Body of pancreas (tissue), 4 donors: ENCODE measurements at places on chromosomes 11 and 22. TPM values are rescaled to one million over a fixed set of nuclear protein-coding genes. Genes with fewer than 3 reads are reported as not detected.

- DNase-seq: no peak
Measured at GRCh38 chr22:30002861-30003486, 77.3 kb upstream of the HORMAD2 start.

DNA sequence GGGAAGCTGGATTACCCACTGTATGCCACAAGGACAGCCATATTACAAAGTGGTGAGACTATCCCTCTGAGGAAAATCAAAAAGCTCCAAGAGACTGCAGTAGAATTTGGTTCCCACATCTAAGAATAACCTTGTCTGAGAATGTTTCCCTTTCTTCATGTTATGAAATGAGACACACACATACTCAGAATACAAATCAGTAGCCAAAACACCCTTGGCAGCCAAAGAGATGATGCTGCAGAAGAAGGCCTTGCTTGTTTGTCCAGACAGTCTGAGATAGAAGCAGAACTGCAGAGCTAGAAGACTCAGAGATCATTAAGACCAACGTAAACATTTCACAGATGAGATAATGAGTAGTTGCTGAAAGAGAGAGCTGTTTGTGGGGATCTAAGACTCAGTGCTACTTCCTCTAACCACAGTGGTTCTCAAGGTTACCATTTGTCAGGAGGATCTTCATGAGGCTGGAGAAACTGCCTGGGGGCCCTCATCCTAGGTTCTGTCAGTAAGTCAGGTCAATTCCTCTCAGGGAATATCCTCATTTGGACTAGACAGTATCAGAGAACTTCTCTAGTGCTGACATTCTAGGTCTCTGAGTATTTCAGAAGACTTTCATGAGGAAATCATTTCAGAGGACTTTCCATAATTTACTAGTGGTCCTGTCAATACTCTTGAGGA lies 38.9 kb downstream of the RELT start:
- no peak for DNase-seq

GRCh38 chr22:45166932-45167331 lies 3.2 kb downstream of the NUP50 start:
- DNase-seq: no peak

DNA sequence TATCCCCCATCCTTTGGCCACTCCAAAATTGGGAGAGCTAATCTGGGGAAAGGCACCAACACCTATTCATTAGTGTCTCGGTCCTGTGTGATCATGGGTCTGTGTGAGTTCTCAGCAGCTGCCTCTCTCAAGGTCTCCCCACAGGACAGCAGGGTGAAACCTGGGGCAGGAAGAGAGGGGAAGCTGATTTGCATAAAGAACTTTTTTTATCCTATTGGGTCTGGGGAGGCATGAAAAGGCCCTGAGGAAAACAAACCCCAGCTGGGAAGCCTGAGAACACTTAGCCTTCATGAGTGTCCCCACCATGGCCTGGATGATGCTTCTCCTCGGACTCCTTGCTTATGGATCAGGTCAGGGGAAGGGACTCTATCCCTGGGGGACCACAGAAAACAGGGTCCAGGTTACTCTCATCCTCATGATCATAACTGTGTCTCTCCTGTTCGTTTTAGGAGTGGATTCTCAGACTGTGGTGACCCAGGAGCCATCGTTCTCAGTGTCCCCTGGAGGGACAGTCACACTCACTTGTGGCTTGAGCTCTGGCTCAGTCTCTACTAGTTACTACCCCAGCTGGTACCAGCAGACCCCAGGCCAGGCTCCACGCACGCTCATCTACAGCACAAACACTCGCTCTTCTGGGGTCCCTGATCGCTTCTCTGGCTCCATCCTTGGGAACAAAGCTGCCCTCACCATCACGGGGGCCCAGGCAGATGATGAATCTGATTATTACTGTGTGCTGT lies 116.0 kb upstream of the TOP3B start:
- DNase-seq: no peak

DNA sequence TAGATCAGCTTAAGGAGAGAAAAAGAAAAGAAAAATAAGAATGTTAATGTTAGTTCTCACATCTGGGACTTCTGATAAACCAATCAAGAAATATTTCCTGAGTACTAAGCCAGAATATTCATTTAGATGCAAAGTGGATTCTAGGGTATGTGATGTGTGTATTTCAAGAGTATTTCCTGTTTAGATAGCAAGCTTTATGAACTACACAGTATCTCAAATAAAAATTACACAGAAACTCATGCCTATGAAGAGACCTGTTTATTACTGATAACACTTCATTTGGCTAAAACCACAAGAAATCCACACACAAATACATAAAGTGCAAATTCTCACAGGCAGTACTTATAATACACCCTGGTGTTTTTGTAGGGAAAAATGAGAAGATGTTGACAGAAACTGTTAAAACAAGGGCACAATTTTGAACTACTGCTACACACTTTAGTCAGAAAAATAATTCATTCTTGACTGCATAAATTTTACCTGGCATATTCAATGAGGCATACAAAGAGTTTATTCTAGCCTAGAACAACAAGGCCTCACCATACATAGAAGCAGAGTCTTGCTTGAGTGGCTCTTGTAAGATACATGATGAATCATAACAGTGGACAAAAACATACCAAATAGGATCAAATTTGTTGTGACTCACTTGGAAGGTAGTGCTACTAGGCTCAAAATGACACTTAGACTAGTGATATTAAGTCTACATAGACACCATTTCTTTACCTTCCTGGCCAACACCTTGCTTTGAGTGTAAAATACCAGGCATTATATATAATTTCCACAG lies 18.8 kb upstream of the P4HA3 start:
- no peak for DNase-seq

GRCh38 chr11:88174709-88175568 lies at the start of gene RAB38:
Gene RAB38, minus strand, starts transcription at chr11:88175443. Its CDS starts 59 bp downstream, at chr11:88175384.
- peak; percentile 68 for DNase-seq

- DNase-seq: no peak
Measured at GRCh38 chr11:11074686-11075335, 217.0 kb upstream of the ZBED5 start.

- DNase-seq: no peak
Measured at GRCh38 chr22:28394513-28395110, 285.0 kb downstream of the TTC28 start.

- no peak for DNase-seq
Measured at GRCh38 chr11:10914050-10914449, 56.2 kb upstream of the ZBED5 start.

DNA sequence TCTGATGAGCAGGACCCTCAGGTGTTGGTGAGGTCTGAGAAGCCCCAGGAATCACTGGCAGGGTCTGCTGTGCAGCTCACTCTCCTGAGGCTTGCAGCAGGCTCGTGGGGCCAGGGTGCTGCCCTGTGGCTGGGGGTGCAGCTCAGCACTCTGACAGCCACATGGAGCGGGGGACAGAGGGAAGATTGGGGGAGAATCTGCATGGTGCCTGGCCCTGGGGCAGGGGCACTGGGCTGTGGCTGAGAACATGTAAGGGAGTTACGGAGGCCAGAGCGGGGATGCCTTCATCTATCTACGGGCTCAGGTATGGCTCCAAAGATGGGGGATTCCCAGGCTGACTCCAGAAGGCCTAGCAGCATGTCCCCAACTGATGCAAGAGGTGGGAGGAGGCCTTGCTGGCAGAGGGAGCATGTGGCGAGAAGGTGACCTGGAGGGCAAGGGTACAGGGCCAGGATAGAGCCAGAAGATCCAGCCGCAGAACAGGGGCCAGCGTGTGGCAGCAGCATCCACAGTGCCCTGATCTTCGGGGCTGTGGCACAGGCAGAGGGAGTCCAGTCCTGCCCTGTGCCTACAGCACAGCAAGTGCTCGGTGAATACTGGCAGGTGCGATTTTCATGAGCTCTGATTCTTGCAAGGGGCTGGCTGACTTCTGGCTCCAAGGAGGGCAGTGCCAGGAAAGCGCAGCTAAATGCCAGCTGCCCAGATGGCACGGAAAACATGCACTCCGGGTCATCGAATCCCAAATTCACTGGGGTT lies 184.7 kb downstream of the CTTN start:
- DNase-seq: no peak

- DNase-seq: no peak
Measured at GRCh38 chr22:44887941-44888366, 121.9 kb downstream of the PHF21B start.

The MGAT3 gene
- total RNA-seq: 2.9 TPM

The CDC42EP1 gene
- total RNA-seq: 84.7 TPM

The OR51B2 gene
- total RNA-seq: not detected

The MRGPRE gene
- not detected for total RNA-seq

The OR5T3 gene
- not detected for total RNA-seq

The APOL1 gene
- 5.2 TPM for total RNA-seq

The MPPED1 gene
- not detected for total RNA-seq

The LGALS12 gene
- total RNA-seq: 11.2 TPM
